ENCODE measurements at places on chromosomes 13 and 19.

DNA sequence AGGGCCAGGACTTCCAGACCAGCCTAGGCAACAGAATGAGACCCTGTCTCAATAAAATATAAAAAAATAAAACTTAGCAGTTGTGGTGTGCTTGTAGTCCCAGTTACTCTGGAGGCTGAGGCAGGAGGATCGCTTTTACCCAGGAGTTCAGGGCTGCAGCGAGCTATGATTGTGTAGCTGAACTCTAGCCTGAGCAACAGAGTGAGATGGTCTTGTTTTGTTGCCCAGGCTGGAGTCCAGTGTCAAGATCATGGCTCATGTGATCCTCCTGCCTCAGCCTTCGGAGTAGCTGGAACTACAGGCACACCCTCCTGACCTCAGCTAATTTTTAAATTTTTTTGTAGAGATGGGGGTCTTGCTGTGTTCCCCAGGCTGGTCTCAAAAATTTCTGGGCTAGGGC lies 4.3 kb upstream of the JUNB start:
- no peak for DNase-seq

- no peak for DNase-seq
These were observed 46.8 kb downstream of the CD320 start for GRCh38 chr19:8261347-8261746.

DNA sequence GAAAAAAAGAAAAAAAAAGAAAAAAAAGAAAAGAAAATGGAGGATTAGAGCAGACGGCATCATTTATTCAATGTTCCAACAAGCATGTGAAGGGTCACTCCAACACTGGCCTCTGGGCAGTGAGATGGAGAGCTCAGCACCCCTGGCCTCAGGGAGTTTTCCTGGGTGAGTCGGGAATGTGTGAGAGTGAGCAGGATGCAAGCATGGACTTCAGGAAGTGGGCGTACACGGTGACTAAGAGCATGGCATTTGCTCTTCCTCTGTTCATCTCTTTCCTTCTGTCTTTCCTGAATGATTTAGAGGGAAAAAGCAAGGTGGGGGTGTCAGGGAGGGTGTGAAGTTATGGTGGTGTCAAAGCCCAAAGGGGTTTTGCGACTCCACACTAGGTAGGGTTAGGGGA lies 682 bp upstream of the CABP5 start:
- DNase-seq = no peak

DNA sequence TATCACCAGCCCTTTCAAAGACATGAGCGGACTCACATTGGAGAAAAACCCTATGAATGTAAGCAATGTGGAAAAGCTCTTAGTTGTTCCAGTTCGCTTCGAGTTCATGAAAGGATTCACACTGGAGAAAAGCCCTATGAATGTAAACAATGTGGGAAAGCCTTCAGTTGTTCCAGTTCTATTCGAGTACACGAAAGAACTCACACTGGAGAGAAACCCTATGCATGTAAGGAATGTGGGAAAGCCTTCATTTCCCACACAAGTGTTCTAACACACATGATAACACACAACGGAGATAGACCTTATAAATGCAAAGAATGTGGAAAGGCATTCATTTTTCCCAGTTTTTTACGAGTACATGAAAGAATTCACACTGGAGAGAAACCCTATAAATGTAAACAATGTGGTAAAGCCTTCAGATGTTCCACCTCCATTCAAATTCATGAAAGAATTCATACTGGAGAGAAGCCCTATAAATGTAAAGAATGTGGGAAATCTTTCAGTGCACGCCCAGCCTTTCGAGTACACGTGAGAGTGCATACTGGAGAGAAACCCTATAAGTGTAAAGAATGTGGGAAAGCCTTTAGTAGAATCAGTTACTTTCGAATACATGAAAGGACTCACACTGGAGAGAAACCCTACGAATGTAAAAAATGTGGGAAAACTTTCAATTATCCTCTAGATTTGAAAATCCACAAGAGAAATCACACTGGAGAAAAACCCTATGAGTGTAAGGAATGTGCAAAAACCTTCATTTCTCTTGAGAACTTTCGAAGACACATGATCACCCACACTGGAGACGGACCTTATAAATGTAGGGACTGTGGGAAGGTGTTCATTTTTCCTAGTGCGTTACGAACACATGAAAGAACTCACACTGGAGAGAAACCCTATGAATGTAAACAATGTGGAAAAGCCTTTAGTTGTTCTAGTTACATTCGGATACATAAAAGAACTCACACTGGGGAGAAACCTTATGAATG lies 17.6 kb downstream of the ZNF791 start:
- DNase-seq = no peak

- DNase-seq = no peak
These were observed 93.4 kb downstream of the KCTD12 start for GRCh38 chr13:76792731-76793347.

GRCh38 chr13:60944016-60944415 lies 471.6 kb downstream of the PCDH20 start:
- no peak for DNase-seq

GRCh38 chr13:99214232-99214631 lies 13.6 kb downstream of the UBAC2 start:
- no peak for DNase-seq

DNA sequence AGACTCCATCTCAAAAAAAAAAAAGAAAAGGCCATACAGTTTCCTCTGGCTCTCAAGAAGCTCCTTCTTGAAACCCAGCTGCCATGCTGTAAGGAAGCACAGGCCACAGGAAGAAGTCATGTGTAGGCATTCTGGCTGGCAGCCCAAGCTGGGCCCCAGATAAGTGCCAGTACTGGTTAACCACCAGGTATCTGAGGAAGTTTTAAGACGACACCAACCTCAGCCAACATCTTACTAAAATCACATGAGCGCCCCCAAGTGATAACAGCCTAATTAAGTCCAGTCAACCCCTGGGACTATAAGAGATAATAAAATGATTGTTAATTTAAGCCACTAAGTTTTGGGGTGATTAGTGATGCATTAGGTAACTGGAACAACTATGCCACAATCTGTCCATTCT lies 27.4 kb upstream of the AKT2 start:
- no peak for DNase-seq

GRCh38 chr13:101157261-101157660 lies 259.0 kb downstream of the NALCN start:
- DNase-seq = no peak

GRCh38 chr13:113364901-113365582 lies 1.1 kb upstream of the GRTP1 start:
- no peak for DNase-seq

DNA sequence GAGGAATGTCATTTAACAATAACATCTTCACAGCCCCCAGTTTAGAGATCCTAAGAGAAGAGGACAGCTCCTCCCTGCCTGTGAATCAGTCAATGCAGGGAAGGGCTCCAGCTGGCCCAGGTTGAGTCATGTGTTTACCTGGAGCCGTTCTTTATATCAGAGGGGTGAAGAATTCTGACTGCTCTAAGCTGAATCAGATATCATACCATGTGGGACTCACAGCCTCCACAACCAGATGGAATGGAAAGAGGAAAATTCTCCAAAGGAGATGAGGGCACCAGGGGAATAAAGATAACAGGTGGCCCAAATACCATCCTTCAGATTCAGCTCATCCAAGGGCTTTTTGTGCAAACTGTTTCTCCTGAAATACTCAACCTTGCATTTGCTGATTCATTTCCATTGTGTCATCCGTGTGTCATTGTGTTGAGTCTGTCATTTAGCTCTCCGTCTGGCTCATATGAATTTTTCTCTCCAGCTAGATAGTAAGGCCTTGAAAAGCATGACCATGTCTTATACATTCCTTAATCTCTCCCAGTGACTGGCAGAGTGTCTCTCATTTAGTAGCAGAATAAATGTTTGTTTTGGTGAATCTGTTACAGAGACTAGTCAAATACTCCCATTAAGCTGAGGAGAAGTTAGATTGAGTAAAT lies 217.9 kb downstream of the RFC3 start:
- DNase-seq = no peak

- no peak for DNase-seq
These were observed 57.3 kb upstream of the CEACAM8 start for GRCh38 chr19:42652021-42652420.

DNA sequence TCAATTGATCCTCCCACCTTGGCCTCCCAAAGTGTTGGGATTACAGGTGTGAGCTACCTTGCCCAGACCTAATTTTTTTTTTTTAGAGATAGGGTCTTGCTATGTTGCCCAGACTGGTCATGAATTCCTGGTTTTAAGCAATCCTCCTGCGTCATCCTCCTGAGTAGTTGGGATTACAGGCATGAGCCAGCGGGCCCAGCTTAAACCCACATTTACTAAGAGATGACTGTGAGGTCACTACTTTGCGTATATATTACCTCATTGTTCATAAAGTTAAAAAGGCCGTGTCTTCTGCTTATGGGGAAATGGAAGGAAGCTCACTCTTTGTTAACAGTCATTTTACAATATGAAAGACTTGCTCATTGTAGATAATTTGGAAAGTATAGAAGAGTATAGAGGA lies 39.6 kb upstream of the C1QTNF9 start:
- DNase-seq = no peak

- DNase-seq = no peak
These were observed 32.7 kb downstream of the SOX21 start for GRCh38 chr13:94679614-94680013.

DNA sequence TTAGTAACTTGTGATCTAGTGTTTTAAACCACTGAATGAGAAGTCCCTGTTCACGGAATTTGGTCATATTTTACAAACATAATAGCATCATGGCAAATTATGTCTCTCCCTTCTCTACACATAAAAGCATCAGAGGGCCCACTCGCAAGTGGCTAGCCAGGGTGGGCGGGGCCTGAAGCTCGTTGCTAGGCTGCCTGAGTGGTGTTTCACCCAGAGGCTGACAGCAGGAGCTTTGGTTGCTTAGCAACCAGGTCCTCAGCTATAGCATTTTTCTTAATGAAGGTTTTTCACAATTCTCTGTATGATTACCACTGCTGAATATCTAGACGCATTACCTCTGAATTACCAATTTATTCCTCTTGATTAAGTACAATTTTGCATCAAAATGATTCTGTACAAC lies 126.5 kb downstream of the NALCN start:
- DNase-seq = peak; percentile 91

GRCh38 chr13:45875951-45876350 lies 24.4 kb upstream of the SIAH3 start:
- DNase-seq = no peak

GRCh38 chr13:51559946-51560735 lies 24.1 kb upstream of the WDFY2 start:
- no peak for DNase-seq

- DNase-seq = no peak
These were observed 137.2 kb downstream of the MZT1 start for GRCh38 chr13:72590091-72590740.

DNA sequence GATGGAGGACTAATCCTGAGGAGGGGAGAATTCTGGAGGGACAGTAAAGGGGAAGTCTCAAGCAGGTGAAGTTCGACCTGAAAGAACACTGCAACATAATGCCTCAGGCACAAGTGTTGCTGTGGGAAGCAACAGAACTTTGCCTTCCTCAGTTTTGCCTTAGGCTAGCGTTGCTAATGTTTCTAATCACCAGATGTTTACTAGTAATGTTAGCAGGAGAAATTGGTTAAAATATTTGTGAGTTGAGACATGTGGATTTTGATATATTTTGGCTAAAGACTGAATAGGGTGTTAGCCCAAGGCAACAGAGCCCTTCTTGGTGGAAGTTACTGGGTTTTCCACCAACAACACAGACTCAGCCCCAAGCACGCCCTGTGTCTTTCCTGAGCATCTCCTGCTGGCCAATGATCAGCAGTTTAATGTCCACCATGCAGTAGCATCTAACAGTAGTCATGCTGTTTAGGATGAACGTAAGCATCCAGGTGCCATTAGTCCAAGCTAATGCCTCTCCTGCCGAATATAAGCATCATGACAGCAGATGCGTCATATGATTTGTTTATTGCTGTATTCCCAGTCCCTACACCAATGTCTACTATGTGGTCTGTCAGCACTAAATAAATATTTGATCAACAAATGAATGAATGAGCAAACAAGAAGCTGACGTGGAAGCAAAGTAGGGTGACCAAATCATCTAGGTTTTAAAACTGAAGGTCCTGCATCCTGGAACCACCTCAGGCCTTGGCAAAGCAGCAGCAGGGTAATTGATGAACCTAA lies 511.9 kb upstream of the HTR2A start:
- no peak for DNase-seq

GRCh38 chr13:32426191-32426989 lies 1.5 kb downstream of the N4BP2L1 start:
- no peak for DNase-seq

DNA sequence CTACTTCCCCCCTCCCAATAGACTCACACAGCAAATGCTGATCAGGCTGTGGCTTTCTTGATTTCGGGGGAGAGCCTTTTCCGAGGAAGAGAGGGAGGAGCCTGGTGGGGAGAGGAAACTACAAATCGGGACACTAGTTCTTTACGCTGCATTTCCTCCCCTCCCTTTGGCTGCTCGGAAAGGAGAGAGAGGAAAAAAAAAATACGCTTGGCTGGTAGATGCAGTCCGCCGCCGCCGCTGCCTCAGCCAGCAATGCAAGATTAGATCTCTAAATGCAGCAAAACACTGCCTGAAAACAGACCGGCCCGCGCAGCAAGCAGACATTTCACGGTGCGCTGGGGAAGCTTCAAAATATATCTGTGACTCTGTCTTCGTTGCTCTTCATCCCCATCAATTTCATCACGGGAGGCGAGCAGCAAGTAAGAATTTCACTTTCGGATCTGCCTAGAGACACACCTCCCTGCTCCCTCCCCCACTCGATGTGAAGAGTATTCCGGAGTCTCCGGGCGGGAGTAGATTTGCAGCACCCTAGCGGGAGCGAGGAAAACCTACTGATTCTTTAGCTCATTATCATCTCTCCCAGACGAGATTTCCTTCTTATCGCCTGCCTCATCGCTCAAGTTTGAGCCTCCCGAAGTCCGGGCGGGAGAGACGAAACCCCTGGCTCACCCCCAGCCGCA lies at the start of gene PCDH17:
Gene PCDH17 (plus strand): TSS at position 149 of the 680 bp plus-strand sequence. CDS start 803 bp downstream, outside the sequence.
- DNase-seq = peak; percentile 41
